Stimulated activated CD8-positive, alpha-beta memory T cell treated with anti-CD3 and anti-CD28 coated beads, Interleukin-15, amount 100 ng/mL, for 48 hours (primary cell): ENCODE measurements at places on chromosomes 2 and 18.

DNA sequence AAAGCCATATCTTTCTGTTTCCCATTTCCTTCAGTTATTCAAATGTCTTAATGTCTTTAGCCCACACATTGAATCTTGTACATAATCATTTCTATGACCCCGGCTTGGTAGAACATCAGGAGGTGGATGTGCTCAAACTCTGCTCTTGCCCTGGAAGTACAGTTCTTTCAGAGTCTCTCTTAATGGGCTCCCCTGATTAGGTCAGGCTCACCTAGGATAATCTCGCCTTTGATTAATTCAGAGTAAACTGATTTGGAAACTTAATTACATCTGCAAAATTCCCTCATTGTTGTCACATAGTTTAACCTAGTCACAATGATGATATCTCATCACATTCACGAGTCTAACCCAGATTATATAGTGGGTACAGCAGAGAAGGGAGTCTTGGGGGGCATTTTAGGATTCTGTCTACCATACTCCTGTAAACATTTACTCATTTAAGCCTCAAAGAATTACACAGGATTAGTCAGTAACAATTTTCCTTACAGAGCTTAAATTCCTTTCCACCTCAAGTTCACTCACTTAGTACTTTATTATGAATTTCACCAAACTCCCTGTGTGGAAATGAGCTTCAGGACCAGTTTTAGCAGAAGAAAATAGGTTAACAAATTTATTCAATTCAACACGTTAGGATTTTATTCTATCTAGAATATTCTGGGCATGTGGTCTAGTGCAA lies 135.5 kb downstream of the FHOD3 start:
- no peak for DNase-seq

DNA sequence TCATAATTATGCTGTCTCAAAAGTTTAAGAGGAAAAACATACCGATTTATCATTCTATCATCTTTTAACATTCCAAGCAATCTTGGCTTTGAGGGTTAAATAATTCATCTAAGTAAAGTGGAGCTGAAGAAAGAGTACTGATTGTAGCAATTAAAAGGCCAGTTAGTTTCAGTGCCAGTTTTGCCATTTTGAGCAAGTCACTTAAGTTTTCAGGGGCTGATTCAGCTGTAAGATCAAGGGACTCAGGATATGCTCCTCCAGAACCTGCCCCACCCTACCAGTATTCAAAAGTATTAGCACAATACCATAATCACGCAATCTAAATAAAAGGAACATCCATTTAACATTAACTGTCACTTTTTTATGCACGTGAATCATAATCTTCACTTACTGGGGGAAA lies 1.9 kb downstream of the SS18 start:
- DNase-seq: no peak

DNA sequence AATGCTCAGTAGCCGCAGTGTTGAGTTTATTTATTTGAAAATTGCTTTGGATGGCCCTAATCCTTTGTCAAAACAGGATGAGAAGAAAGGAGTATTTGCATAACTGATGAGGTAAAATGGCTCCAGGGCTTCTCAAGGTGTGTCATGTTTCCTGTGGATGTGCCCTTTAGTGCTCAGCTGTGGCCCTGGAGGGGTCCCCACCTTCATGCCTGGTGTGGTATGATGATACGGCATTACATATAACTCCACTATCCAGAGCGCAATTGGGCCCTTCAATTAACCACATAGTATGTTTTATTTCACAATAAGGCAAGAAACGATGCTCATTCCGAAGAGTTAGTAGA lies 39.8 kb upstream of the TMEM178A start:
- no peak for DNase-seq

DNA sequence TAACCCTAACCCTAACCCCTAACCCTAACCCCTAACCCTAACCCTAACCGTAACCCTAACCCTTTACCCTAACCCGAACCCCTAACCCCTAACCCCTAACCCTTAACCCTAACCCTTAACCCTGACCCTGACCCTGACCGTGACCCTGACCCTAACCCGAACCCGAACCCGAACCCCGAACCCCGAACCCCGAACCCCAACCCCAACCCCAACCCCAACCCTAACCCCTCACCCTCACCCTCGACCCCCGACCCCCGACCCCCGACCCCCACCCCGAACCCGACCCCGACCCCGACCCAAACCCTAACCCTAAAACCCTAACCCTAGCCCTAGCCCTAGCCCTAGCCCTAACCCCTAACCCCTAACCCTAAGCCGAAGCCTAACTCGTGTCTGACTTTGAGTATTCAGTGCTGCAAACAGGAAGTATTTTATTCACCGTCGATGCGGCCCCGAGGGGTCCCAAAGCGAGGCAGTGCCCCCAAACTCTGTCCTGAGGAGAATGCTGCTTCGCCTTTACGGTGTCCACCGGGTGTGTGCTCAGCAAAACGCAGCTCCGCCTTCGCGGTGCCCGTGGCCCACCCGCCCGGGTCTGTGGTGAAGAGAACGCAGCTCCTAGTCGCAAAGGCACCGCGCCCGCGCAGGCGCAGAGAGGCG lies 36.0 kb downstream of the FAM110C start:
- DNase-seq: no peak
